CD4-positive, CD25-positive, alpha-beta regulatory T cell (primary cell): ENCODE measurements at places on chromosomes 11 and 22. TPM values are rescaled to one million over a fixed set of nuclear protein-coding genes. Genes with fewer than 3 reads are reported as not detected.

DNA sequence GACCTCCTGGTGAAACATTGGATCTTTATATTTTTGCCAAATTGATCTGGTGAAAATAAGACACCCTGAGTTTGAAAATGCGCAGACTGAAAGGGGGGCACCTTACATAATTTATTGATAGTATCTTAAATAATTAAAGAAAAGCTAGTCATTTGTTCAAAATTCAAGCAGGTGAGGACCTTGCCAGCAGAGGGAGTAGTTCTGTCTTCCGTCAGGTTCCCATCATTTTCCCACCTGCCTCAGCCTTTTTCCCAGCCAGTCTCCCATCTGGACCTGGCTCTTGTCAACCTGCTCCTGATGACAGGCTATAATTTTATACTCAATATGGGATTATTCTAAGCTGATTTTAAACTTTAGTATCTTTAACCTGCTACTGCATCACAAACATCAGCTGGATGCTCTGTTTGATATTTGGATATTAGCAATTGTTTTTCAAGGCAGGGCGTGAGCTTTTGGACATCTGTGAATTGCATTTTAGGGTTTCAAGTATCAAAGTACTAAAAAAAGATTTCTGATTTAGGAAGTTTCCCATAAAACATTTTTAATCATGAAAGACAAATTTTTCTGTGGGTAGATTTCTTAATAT, 132.0 kb downstream of the ELP4 start:
- no peak overlapping the region for H3K27ac ChIP-seq
- H3K27me3 ChIP-seq: no peaks in the 10 kb centered on the region

DNA sequence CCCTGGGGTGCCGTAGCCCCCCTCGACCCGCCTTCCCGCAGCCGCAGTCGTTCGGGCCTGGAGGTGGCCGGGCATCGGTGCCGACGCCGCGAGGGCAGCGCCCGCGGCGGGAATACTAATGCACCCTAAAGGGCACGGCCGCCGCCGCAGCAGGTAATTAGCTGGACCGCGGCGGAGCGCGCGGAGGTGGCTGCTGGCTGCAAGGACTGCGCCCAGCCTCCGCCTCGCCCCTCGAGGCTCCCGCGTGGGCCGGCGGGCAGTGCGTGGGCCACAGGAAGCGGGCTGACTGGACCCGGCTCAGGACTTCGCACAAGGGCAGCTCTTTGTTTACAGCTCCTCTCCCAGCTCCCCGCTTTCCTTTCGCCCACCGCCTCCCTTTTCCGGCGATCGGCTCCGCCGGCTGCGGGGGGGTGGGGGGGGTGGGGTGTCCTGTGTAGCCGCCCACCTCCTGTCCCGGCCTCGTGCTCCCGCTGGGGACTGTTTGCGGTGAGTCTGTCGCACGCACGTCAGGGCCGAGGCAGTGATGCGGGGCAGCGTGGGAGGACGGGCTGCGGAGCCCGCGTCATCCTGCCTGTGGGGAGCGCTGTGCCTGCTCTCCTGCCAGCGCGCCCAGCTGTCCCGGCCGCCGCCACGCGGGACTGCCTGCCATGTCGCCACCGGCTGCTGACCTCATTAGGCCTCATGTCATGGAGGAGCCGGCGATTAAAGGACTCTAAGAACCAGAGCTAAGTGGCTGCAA, 53.2 kb downstream of the GRIK4 start:
- H3K4me3 ChIP-seq: no peak overlapping the region
- no peaks in the 10 kb centered on the region for H3K4me1 ChIP-seq
- peaks cover 7% of the 10 kb centered on the region for H3K27me3 ChIP-seq
- no peak for DNase-seq
- no peak overlapping the region for H3K27ac ChIP-seq

MAJIN gene
- not detected for total RNA-seq

- H3K4me3 ChIP-seq: no peak overlapping the region
- DNase-seq: no peak
- H3K27me3 ChIP-seq: peaks cover 2% of the 10 kb centered on the region
- H3K4me1 ChIP-seq: no peaks in the 10 kb centered on the region
- H3K27ac ChIP-seq: no peak overlapping the region
- H3K36me3 ChIP-seq: no peaks in the 10 kb centered on the region
Measured at GRCh38 chr22:44392446-44392921, 79.7 kb upstream of the SHISAL1 start.

GRCh38 chr22:47299863-47300697, 537.6 kb downstream of the TBC1D22A start:
- no peak overlapping the region for H3K4me3 ChIP-seq
- DNase-seq: no peak
- H3K4me1 ChIP-seq: no peaks in the 10 kb centered on the region

MEI1 gene
- 106 TPM for total RNA-seq

DNAJC24 gene
- 13.5 TPM for total RNA-seq
